NCI-H524 (cell line): ENCODE measurements at places on chromosomes 2 and 18.

- DNase-seq = no peak
Measured at GRCh38 chr2:164831887-164832286, 9.7 kb downstream of the COBLL1 start.

DNA sequence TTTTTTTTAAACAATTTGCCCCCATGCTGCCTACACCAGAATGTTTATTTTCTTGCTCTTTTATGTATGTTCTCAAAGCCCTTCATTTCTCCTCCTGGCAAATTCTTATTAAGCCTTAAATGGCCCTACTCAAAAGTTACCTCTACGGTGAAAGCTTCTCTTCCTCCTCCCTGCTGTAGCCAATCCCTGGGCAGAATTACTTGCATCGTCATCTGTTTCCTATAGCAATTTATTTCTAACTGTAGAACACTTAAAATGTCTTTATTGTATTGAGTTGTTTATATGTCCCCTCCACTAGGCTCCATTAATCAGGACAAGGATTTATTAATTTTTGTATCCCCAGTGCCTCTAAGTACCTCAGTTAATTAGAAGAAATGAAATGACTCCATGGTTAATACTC, 2.5 kb upstream of the RAD51AP2 start:
- DNase-seq = no peak

DNA sequence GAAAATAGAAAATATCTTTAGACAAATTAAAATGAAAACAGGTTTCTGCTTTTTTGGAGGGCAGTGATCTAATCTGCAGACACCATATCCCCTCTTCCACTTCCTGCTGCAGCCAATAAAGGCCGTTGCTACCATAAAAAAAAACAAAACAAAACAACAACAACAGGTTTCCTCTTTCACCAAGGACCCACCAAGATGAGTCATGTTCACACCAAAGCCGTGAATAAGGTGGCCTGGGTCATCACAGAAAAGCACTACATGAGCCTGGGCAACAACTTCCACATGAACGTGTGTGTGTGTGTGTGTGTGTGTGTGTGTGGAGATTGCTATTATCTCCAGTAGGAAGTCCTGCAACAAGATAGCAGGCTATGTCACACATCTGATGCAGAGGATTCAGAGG, 24.8 kb upstream of the TFCP2L1 start:
- no peak for DNase-seq

DNA sequence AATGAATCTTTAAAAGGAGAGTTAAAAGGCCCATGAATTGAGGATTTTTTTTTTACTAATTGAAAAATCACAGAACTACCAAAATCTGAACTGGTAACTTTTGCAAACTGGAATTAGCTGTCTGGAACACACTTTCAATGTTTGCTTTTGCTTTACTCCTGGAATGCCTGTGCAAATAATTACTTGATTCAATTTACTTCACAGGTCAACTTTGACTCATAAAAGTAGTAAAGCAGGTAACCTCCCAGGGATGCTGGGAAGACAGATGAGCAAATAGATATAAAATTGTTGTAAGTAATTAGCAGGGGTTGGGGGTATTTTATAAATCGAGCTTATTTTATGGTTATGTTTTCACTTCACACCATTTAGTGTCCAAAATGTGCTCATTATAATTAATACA, 398.3 kb upstream of the HNRNPA3 start:
- DNase-seq = no peak

DNA sequence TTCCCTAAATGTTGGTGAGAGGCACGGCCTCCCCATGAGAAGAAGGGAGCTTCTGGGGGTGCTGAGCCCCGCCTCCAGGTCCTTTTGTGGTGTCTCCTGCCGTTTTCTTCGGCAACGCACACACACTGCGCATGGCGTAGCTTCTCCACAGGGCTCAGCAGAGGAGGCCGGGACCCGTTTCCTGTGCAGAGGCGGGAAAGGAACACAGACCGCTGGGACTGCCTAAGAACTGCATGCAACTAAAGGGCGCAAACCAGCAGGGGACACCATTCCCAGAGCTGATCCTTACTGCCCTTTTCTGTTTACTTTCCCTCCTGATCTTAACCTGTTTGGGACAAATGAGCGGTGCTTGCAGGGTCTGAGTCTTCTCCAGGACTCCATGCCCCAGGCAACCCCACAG, 90.3 kb upstream of the CAPN13 start:
- no peak for DNase-seq

DNA sequence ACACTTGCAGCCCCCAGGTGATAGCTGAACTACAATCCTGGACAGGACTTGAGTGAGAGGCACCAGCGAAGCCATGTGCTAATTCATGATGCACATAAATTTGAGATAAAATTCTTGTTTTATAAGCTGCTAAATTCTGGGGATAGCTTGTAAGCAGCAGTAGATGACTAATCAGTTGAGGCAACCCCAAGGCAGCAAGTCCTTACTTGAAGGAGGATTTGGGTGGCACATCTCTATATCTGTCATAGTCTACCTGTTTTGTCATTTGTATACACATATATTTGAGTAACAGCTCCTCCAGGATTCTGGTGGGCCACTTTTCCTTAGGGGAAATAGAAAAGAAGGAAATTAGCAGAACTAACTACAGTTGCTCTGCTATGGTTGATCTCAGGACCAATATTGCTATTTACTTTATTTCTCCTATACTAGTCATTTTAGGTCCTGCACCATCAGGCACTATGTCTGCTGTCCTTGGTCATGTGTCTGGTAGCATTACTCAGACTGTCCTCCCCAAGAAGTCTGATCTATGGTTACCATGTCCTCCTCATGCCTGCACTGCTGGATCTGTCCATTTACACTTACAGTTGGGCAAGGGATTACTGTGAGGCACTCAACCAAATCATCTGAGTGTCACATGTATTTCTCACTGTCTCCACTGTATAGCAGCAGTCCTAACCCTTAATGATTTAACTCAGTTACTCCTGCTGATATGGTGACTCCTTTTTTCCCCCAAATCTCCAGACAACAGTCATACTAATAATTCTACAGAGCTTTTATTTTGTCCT, 436.0 kb upstream of the CWC22 start:
- no peak for DNase-seq

DNA sequence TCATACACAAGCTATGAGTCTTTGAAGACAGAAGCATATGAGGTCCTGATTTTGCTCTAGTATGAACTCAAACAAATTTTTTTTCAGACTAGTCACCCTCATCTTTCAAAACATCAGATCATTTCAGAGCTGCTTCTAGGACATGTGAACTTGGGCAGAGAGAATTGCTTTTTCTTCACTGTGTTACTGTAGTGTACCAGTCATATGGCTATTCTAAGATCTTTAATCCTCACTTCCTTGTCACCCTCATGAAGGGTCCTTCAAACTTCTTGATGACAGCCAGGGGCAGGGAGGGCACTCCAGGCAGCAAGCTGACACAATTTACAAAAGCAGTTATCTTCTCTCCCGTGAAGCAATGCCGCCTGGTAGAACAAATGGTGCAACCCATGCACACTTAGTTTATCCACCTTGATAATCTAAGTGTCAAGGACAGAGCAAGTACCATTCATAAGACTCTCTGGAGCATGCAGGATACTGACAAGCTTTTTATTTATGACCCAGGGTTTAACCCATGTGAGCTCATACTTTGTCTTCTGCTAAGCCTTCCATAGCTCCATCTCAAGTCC, 200.6 kb downstream of the DPP10 start:
- peak; percentile 77 for DNase-seq

GRCh38 chr18:10913919-10914318, 235.4 kb downstream of the PIEZO2 start:
- DNase-seq = no peak

DNA sequence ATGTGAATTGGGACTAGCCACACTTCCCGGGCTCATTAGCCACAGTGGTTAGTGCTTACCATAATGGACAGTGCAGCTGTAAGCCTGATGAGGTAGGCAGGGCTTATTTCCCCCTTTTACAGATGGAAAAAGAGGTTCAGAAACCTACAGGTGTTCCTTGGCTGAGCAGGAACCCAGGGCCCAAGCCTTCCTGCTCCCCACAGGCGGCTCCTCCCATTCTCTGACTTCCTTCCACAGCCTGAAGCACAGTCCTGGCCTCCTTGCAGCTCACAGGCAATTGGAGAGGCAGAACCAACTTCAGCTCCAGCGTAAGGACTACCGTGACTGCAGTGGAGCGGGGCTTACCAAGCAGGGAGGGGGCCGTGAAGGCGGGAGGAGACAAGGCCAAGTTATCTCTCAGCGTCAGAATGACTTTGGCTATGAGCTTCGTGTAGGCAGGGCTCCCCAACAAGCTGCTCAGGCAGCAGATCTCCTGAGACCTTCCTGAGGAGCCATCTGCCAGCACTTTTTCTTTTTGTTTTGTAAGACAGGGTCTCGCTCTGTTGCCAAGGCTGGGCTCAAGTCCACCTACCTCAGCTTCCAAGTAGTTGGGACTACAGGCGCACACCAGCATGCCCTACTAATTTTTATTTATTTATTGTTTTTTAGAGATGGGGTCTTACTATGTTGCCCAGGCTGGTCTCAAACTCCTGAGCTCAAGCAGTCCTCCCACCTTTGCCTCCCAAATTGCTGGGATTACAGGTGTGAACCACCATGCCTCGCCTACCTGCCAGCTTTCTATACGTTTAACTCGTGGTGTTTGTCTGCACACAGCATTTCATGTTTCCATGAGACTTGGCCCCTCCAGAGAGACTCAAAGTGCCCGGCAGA, 34.2 kb upstream of the NT5DC4 start:
- no peak for DNase-seq

DNA sequence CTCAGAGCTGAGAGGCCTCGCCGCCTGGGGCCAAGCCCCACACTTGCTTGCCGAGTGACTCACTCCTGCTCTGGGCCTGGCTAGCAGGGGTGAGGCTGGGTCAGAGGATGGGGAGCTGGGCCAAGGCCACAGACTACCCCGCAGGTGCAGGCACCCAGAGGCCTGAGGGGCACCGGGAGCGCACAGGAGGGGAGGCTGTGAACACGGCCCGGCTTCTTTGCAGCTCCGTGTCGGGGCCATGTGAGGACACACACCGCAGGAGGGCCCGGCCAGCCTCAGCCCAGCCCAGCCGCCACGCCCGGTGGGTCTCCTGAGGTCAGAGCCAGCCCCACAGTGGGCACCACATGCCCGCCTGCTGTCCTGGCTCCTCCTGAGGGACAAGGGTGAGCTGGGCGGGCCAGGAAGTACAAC, 8.4 kb downstream of the GPC1 start:
- DNase-seq = no peak
